ENCODE measurements at places on chromosomes 16 and 17.

- no peak for DNase-seq
Measured at GRCh38 chr17:22300731-22301352, 608.5 kb downstream of the KCNJ18 start.

- DNase-seq = no peak
Measured at GRCh38 chr17:74151551-74152315, 51.7 kb upstream of the RPL38 start.

DNA sequence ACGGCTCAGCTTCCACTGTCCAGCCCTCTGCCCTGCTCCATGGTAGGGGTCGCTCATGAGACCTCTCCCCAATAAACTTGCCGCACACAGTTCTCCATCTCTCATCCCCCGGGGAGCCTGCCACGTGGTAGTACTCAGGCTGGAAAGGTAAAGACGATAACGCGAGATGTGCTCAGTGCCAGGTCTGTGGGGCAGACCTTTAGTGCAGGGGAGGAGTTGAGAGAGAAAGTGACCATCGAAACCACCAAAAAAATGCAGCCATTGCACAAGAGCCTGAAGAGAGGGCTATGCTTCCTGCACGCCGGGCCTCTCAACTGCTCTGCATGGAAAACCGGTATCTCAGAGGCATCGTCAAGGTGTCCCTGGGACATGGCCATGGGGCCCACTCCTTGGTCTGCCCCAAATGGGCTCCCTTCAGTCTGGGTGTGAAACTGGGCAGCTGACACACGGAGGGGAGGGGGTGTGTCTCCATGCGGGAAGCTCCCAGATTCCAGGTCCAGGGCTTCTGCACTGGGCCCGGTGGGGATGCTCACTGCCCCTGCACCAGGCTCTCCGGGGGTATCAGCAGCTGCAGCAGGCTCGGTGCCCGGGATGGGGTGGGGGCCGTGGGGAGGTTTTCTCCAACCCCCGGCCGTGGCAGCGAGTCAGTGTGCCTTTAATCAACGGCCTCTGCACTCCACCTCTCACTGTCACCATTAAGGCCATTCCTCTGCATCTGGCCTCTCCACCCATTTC, 4.7 kb upstream of the AANAT start:
- DNase-seq = no peak

DNA sequence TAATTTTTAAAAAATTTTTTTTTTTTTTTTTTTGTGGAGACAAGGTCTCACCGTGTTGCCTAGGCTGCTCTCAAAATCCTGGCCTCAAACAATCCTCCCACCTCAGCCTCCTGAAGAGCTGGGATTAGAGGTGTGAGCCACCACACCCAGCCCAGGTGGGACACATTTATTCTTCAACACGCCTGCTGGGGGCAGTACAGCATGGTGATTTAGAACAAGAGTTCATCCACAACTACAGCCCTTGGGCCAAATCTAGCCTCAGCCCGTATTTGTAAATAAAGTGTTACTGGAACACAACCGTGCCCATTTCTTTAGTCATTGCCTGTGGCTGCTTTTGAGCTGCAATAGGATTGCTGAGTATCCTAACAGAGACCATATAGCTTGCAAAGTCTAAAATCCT, 92.8 kb downstream of the KATNIP start:
- peak; percentile 17 for DNase-seq

- DNase-seq = no peak
Measured at GRCh38 chr16:59887856-59888255, 1153.7 kb upstream of the GOT2 start.

DNA sequence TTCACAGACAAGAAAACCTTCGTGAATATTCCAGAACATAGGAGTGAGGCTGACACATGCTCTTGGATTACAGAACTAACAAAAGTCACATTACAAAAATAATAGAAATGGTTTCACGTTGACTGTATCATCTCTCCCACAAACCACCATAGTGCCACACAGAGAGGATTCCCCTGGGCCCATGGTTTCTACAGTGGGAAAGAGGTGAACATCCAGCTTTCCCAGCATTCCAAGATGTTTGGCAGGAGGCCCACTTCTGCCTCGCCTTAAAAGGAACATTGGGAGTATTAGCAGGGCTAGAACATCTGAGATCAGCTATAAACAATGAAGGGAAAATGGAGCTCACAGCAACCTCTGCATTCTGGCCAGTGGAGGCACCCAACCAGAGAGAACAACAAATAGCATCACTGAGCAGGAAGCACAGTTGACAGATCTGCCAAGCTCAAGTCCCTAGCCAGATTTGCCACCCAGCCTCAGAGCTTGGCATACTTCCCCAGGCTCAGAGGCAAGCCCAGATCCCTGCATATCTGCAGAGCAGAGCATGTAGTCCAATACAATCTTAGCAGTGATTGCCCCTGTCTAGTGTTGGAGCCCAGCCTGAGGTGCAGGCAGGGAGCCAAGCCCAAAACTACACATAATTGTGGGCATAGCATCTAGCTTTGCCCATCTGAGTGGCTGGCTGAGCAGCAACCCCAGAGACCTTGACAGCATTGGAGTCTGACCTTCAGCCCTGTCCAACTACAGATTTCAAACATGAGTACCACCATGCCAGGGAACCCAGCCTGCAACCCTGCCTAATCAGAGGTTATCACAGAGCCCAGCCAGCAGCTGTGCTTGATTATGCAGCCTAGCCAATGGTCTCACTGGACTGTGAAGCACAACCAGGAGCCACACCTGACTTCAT, 260.4 kb downstream of the CEP112 start:
- DNase-seq = no peak

GRCh38 chr16:47506800-47507199, 45.7 kb downstream of the PHKB start:
- no peak for DNase-seq

GRCh38 chr16:11791144-11791828, 5.8 kb downstream of the ZC3H7A start:
- no peak for DNase-seq

- no peak for DNase-seq
Measured at GRCh38 chr17:66172691-66173223, 19.2 kb downstream of the CEP112 start.

DNA sequence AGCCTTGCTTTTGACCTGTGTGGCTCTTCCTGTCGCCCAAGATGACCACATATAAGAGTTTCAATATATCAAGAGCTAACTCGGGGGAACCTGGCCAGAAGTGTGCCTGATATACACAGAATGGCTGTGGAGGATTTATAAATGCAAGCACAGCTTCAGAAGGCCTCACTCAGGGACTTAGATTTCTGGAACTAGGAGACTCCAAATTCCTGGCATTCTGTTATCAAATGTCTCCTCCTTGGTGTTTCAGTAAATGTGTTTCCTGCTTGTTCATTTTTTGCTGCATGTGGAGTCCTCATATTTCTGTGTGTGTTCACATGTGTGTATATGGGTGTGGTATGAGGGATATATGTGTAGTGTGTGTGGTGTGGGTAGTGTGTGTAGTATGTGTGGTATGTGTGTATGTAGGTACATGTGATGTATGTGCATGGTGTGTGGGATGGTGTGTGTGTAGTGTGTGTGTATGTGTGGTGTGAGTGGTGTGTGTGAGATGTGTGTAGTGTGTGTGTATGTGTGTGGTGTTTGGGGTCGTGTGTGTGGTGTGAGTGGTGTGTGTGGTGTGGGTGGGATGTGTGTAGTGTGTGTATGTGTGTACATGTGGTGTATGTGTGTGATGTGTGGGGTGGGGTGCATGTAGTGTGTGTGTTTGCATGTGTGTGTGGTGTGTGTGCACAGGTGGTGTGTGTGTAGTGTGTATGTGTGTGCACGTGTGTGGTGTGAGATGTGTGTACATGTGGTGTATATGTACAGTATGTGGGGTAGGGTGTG, 981 bp upstream of the CD300H start:
- DNase-seq = no peak

DNA sequence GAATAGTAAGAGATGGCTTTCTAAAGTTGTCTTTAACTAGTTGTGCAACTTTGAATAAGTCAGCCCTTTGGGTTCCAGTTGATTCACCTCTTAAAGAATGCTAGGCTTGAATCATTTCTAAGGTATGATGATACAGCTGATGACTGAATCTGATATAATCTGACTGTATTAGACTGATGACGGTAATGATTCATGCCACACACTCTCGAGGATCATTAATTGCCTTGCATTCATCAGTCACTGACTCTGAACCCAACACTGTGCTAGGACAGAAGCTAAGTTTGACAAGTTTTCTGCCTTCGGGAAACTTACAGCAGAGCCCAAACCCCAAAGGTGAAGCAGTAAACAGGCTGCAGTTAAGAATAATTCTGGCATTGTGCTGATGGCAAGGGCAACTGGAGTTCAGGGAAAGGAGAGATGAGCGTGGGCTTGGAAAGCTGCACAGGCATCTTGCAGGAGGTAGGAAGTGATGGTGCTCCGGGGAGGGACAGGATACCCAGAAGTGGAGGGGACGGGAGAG, 25.8 kb downstream of the ASIC2 start:
- DNase-seq = no peak

DNA sequence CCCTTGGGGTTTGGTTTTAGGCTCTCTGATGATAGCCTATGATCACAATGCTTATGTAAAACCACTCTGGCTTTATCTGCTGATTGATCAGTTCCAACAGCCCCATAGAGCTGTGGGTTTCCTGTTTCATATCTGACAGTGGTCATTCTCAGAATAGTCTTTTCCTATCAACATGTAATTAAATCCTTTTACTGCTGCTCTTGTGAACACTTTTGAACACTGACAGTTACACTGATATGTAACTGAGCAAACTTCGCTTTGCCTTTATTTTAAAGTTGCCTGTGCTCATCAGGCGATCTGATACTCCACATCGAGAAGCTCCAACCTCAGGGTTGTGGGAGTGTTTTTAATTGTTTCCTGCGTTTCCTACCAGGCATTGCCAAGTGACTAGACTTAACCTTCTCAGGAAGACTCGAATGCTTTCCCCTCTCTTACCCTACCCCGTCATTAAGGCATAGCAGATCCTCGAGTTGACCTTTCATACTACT, 17.3 kb upstream of the CLEC18B start:
- no peak for DNase-seq

- DNase-seq = peak; percentile 52
Measured at GRCh38 chr16:275041-275641, 603 bp downstream of the RGS11 start.

GRCh38 chr16:89744813-89745212, 23.5 kb downstream of the ZNF276 start:
- DNase-seq = no peak

GRCh38 chr16:90019543-90020259, 445 bp upstream of the DBNDD1 start:
- peak; percentile 60 for DNase-seq

GRCh38 chr17:80441133-80441578, 26.2 kb downstream of the ENDOV start:
- DNase-seq = no peak

Data from NCI-H146 (cell line).